ENCODE measurements at places on chromosomes 11 and 22.

DNA sequence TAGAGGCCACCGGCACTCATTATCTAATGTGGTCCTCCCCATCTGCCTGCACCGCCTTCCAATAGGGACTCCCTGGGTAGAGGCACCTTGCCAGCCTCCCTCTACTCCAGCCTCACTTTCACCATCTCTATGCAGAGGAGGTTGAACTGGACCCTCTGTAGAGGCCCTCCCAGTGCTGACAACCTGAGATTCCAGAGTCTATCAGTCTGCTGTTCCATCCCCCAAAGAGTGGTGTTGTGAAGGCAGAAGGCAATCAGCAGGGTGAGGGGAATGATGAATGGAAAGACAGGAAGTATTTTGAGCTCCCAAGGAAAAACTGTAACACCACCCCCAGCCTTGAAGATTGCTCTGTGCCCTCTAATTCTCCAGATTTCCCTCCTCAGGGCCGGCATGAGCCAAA is 77.9 kb downstream of the THAP12 start:
- no peak for DNase-seq

GRCh38 chr11:134950692-134951304 is 538.8 kb upstream of the B3GAT1 start:
- DNase-seq, result no peak

DNA sequence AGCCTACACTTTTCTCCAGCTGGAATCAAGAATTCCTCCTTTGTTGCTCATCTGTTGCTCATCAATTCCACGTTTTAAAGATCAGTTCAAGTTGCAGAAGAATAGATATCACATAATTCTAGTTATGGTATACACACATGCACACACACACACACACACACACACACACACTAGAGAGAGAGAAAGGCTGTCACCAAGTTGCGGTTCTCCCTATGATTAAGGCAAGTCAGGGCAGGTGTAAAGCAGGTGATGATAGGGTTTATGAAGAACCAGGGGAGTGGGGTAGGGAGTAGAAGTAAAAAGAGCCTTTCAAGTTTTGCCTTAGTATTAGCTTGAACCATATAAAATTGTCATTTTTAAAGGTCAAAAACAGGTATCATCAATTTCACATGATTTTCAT is 31.7 kb upstream of the TMPRSS4 start:
- DNase-seq, result no peak

- no peak for DNase-seq
Measured at GRCh38 chr11:132037467-132037862, 667.0 kb downstream of the NTM start.

GRCh38 chr11:47899801-47900200 is 51.7 kb upstream of the NUP160 start:
- no peak for DNase-seq

DNA sequence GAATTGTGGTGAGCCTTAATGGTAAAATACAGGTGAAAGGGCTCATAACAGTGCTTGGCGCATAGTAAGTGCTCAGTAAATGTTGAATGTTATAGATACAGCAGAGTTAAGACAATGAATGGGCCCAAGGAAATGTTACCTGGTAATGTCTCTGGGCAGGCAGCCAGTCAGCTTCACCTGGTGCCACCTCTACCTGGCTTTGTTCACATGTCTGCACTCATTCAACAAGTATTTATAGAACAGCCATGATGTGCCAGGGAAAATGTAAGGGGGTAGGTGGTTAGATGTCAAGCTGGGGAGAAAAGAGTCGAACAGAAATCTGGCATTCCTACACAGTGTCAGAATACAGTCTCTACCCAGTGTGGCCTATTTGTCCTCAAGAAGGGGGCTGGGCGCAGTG is 238.8 kb upstream of the SYN3 start:
- DNase-seq, result no peak

- DNase-seq, result no peak
Measured at GRCh38 chr11:119153049-119153818, 4.4 kb downstream of the ABCG4 start.

- no peak for DNase-seq
Measured at GRCh38 chr11:11708256-11708655, 86.5 kb upstream of the GALNT18 start.

GRCh38 chr11:68978931-68979594 is 1.7 kb downstream of the MRGPRD start:
- peak; percentile 58 for DNase-seq

DNA sequence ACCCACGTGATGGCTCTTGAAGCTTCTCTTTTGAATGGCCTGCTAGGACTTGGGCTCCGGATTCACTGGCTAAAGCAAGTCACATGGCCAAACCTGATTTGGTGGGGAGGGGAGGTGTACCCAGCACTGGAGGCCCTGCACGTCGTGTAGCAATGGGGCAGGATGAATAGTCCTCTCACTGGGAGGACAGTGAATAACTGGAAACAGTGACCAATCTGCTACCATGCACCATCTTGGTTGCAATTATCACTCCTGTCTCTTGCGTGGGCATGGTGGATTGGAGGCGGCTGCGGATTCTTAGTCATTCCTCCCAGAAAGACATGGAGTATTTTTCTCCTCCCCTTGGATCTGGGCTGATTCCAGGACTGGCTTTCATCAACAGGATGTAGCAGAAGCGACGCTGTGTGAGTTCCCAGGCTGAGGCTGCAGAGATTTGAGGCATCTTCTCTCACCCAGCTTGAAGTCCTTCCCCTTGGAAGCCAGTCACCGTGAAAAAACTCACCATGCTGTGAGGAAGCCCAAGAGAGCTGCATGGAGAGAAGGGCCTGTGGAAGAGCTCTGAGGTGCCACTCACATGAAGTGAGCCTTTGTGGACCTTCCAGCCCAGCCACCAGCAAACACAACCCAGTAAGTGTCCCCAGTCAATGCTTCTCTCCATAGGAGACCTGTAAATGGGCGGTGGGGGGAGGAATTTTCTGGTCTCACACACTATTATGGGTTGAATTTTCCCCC is 70.4 kb downstream of the IGLL1 start:
- DNase-seq, result no peak

- DNase-seq, result no peak
Measured at GRCh38 chr11:71437879-71438278, 10.3 kb downstream of the DHCR7 start.

- DNase-seq, result no peak
Measured at GRCh38 chr11:32420937-32421901, 14.1 kb downstream of the WT1 start.

- no peak for DNase-seq
Measured at GRCh38 chr22:20503816-20504215, 3.6 kb upstream of the MED15 start.

Measured in muscle of arm (tissue), 14 donors.